ENCODE measurements at places on chromosomes 1 and 21.

DNA sequence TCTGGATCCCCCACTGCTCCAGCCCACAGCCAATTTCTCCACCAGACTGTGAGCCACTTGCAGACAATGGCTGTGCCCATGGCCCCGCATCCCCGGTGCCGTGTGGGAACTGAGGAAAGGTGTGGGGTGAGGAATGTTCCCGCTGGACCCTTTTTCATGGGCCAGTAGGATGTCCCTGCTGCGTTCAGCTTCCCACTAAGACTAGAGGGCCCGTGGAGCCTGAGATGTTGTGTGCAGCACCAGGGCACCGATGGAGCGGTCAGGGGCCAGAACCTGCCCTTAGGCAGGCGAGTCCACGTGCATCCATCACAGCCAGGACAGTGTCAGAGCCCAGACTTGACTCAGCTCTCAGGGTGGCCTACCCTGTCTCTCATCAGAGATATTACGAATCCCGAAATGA, 105.7 kb upstream of the COL6A1 start:
- no peak for DNase-seq

- no peak for DNase-seq
These were observed 150.1 kb downstream of the DISC1 start for GRCh38 chr1:231776757-231777062.

- DNase-seq = no peak
These were observed 79.0 kb upstream of the CAPZB start for GRCh38 chr1:19564366-19564765.

DNA sequence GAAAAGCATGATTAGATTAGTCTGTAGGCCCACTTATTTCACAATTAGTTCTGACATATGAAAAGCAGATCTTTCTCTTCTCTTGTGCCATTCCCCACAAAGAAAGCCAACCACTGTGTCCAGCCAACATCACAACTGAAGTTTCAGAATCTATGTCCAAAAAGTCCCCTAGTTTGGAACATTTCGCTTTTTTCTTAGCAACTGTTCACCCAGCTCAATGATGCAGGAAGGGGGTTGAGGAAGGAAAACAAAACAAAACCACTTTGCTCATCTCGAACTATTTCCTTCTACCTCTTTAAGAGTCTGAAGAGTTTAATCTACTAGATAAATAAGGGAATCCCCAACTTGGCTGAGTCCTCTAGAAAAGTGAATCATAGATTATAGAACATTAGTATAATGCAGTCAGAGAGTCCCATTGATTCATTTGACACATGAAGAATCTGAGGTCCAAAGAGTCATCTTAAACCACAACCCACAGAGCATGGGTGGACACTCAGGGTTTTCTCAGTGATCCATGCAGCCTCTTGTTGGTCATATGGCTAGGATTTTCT, 159.3 kb upstream of the SGIP1 start:
- no peak for DNase-seq

DNA sequence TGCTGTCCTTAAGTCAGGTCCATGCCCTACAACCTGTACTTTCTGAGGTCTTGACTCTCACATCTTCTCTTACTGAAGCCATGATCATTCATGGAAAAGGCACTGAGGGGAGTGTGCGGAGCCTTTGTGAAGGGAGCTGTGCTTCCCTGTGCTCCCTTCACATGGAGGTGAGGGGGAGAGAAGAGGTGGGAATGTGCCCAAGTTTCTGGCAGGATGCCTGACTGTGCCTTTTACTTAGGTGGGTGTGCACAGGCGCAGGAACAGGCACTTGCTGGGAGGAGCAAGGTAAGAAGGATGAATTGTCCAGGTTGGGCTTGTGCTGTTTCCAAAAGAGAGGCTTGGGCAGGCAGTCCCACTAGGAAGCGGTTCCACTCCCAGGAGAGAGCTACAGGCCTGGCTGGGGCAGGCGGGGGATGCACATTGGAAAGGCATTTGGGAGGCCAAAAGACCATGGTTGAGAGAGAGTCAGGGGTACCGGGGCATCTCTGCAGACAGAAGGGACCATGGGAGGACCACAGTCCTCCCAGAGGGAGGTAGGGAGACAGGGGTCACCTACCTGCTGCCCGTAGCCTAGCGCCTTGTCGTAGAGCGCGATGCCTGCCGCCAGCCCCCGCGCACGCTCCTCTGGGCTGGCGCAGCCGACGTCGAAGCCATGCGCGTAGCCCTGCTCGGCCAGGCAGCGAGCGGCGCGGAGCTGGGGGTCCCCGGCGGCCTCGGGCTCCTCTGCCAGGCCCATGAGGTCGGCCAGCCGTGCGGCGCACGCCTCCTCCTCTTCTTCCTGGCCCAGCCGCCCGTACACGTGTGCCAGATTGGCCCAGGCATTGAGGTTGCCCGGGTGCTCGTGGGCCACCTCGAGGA, 853 bp downstream of the TTC22 start:
- DNase-seq = no peak

GRCh38 chr21:34989337-34990151, 59.6 kb downstream of the RUNX1 start:
- DNase-seq = no peak

- DNase-seq = peak; percentile 37
These were observed 371 bp downstream of the SZRD1 start for GRCh38 chr1:16367258-16367967.

- DNase-seq = no peak
These were observed 12.3 kb downstream of the SORT1 start for GRCh38 chr1:109385417-109385816.

DNA sequence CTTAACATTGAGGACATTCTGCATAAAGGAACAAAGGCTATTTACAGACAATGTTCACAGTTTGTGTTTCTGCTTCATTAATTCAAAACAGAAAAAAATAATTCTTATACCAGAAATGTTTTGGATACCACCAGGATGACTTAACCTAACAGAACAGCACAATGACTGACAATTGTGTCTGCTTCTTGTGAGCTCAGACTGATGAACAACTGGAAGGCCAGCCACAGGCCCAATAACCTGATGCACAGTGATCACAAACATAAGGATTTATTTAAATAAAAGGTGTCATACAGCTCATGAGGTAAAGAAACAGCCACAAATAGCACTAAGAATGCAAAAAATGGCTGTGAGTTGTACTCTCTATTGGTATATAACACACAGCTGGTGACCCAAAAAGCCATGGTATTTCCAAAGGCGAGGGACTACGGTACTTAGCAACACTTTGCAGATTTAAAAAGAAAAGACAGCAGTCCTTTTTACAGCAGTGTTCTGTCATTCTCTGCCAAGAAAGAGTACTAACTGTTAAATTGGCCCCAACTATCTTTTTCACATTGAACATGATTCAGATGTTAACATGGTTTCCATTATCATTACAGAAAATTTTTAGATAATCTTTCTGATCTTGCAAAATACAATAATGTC, 32.1 kb upstream of the DDAH1 start:
- DNase-seq = no peak

- DNase-seq = no peak
These were observed 19.2 kb downstream of the FAM89A start for GRCh38 chr1:231020816-231021215.

- no peak for DNase-seq
These were observed 11.7 kb downstream of the LAMC2 start for GRCh38 chr1:183197762-183198161.

DNA sequence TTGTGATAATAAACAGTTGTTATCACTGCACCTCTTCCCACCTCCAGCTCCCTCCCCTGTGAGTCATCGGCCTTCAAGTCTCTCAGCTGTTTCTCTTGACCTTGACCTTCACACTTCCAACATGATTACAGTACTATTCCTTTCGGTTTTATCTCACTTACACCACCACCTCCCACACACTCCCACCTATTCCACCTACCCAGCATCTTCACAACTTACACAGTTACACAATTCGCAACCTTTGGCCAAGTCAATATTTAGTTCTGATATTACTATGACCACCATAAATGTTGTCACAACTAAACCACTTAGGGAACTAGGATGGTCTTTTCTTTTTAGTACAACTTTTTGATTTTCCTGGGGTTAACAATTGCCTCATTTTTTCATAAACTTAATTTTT, 60.2 kb downstream of the RIPK4 start:
- DNase-seq = no peak

DNA sequence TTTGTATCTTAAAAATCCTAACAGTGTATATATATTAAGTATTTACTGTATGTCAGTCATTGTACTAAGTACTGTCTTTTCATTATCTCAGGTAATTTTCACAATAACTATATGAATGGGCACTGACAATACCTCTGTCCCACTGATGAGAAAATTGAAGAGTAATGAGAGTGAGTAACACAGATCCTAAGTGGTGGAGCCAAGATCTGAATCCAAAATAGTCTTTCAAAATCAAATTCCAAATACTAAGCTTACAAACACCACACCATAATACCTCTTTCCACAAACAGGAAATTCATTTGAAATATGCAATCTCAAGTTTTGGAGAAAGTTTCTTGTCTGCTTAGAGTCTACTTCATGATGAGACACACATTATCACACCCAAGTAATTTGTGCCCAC, 105.9 kb upstream of the EDEM3 start:
- no peak for DNase-seq

GRCh38 chr1:16082283-16083038, 9.0 kb upstream of the FAM131C start:
- peak; percentile 29 for DNase-seq

DNA sequence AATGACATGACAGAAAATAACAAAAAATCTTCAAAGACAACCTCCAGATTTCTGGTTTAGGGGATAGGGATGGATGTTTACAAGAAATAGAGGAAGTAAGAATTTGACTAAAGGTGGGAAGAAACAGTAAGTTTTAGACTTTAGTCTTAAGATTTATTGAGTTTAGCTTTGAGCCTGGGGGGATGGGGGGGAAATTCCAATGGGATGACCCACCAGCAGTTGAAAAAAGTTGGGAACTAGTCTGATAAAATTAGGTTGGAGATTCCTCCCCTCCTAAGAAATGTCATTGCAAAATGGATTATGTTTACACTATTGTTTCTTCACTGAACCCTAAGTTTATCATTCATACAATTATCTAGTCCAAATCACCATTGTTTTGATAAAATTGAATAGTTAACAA, 28.4 kb downstream of the WDR26 start:
- DNase-seq = no peak

DNA sequence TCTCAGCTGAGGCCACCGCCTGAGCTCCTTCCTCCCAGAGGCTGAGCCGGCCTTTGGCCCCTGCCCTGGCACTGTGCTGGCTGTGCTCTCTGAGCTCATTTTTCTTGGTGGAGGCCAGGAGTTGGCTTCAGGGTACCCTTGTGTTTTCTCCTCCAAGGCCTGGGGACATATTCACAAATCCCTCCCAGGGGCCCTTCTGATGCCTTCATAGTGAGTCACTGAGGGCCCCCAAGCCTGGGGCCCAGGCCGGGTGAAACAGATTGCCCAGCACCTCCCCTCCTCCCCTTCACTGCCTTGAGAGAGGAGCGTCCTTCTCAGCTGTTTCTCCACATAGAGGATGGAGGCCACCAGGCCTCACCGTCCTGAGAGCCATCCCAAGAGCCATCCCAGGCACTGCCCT, 105.8 kb downstream of the SIK1 start:
- no peak for DNase-seq

DNA sequence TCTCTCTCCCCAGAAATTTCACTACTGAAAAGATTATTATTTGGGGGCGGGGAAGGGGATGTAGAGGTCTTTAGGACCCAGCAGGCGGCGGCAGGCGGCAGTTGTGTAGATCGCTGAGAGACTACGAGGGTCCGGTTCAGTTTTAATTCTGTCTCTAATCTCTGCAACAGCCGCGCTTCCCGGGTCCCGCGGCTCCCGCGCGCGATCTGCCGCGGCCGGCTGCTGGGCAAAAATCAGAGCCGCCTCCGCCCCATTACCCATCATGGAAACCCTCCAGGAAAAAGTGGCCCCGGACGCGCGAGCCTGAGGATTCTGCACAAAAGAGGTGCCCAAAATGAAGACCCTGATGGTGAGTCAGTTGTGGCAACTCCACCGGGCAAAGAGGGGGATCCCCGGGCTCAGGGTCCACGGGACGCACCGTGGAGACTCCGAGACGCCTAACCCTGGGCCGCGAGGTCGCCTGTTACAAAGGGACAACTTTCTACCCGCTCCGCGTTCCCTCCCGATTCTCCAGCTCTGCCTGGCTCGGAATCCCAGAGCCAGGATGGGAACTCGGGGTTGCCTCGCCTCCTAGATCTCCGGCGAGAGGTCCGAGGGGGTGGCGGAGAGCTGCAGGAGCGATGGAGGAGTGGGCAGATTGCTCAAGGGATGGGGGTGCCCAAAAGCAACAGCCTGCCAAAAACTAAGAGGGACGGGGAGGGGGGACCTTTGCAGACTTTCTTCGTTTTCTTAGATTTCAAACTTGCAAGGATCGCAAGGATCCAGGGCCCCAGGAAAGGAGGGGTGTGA, at the start of gene ST6GALNAC5:
ST6GALNAC5 (plus strand) TSS at position 139 of the 789 bp plus-strand sequence.
- no peak for DNase-seq

DNA sequence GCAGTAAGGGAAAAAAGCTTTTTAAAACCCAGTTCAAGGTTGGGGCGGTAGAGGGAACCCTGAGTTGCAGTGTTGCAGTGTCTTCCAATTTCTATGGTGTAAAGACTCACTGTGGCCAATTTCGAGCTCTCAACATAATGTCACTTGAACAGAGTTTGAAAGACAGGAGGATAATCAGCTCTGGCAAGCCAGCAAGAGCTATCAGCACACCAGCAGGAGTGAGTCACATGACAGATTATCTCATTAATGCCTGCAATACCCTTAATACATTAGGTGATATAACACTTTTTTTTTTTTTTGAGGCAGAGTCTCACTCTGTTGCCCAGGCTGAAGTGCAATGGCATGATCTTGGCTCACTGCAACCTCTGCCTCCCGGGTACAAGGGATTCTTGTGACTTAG, 22.8 kb downstream of the SLC9C2 start:
- DNase-seq = no peak

DNA sequence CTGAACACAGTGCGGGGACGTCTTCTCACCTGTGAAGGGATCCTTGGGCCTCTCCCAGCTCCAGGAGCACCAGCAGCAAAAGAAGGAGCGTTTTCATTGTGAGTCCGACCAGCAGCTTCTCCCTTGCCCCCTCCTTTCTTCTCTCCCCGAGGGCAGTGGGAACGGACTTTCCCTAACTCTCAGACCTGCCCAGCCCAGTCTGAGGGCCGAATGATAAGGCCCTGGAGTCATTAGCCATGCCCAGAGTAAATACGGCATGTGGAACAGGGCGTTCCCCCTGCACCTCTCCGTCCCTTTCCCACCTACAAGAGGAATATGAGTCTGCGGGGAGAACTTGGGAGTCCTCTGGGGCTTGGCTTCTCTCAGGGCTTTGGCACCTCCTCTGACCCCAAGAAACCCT, at the start of gene CTSE:
CTSE (minus strand) TSS at position 201 of the 400 bp plus-strand sequence; CDS start at position 97, 104 bp downstream.
- DNase-seq = no peak

DNA sequence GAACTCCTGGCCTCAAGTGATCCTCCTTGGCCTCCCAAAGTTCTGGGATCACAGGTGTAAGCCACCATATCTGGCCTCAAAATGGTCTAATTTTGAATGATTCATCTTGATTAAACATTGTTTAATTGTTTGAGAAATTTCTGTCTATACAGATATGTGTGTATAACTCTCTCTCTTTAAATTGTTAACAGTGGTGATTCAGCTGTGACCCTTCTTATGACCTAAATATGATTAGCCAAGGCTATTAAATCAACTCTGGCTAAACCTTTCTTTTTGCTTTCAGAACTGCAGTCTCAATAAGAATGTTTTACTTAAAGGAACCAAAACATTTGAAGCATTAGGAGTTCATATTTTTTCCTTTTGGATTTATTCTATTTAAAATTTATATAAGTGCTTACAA, 19.2 kb upstream of the B3GALT5 start:
- DNase-seq = no peak

Data from stimulated activated CD4-positive, alpha-beta T cell treated with anti-CD3 and anti-CD28 coated beads, Interleukin-1b, Interleukin-23, amount 100 ng/mL, for 1 hour (primary cell).